ENCODE measurements at places on chromosomes 6 and 20.

GRCh38 chr20:6622041-6622440 lies 145.4 kb upstream of the BMP2 start:
- no peak for DNase-seq

DNA sequence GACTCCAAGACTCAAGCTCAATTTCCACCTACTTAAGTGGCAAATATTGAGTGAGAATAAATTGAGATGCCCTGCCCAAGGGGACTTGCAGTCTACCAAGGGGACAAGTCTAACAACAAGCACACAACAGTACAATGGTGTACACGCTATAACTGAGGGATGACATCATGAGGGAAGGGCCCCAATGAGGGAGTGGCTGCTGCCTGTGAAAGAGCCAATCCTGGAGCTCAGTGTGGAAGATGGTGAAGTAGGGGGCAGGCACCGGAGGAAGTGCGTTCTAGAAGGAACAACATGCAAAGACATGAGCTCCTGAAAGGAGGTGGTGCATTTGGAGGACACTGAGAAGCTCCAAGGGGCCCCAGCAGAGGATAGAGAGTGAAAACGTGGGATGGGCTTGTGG lies 46.9 kb upstream of the ARMH2 start:
- no peak for DNase-seq

DNA sequence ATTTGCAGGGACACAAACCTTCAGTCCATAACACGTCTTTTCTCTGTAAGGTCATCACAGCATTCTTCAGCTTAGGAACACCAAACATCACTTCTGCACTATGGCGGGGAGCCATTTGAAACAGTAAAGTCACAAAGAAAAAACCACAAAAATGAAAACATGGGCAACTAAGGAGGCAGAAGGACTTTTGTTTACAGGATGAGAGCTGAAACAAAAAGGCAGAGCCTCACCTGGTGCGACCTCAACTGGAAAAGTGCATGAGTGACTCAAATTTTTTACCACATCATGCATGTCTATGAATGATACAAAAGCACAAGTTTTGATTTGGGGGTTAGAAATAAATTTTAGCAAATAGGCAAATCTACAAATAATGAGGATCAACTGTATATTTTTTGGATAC lies 68.2 kb upstream of the TNFAIP3 start:
- DNase-seq = no peak

GRCh38 chr6:41675176-41675775 lies 37.0 kb downstream of the MDFI start:
- no peak for DNase-seq

DNA sequence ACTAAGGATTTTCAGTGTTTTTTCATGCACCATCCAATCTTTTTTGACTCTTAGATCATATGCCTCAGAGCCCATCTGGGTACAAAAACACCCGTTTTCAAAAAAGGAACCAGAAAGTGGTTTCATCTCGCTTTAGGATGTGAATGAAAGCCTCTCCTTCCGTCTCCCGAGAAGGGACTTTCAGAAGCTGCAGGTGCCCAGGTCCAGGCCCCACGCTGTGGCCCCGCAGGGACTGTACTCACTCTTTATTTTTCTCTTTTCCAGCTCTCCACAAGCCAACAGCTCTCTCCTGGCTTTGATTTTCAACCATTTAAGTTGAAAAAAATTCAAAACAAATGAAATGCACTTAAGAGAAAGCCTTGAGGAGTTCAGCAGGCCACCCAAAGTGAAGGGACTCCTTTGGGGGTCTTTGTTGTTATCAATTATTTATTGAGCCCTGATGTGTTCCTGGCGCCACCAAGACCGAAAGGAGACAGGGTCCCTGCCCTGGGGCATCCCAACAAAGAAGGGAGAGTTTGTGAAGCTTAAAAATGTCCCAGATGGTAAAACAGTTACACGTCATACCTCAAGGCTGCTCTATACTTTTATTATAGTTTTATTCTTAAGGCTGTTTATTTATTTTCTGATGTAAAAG lies 467.3 kb downstream of the PREX1 start:
- DNase-seq = no peak

DNA sequence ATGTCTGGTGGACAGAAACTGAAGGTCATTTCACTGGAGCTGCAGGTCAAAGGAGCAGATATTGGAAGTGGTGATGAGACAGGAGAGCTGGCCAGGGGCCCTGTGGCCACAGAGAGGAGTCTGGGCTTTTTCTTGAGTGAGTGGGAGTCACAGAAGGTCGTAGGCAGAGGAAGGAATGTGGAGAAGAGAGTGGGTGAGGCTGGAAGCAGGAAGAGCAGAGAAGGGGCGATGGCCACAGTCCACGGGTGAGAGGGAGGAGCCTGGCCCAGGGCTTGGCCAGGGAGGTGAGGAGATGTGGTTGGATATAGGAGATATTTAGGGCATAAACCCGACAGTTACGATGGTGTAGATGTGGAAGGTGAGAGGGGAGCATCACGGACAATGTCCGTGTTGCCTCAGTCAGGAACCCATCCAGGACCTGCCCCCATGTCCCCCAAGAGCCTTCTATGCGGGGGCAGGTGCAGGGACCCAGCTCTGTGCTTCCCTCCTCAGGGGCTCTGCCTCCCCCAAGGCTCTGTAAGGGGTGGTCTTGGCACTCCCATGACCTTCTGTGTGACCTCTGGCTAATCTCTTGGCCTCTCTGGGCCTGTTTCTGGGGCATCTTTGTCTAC lies 150.5 kb upstream of the PTPN1 start:
- DNase-seq = no peak

GRCh38 chr6:13188306-13188705 lies 140.0 kb downstream of the TBC1D7 start:
- DNase-seq = no peak

DNA sequence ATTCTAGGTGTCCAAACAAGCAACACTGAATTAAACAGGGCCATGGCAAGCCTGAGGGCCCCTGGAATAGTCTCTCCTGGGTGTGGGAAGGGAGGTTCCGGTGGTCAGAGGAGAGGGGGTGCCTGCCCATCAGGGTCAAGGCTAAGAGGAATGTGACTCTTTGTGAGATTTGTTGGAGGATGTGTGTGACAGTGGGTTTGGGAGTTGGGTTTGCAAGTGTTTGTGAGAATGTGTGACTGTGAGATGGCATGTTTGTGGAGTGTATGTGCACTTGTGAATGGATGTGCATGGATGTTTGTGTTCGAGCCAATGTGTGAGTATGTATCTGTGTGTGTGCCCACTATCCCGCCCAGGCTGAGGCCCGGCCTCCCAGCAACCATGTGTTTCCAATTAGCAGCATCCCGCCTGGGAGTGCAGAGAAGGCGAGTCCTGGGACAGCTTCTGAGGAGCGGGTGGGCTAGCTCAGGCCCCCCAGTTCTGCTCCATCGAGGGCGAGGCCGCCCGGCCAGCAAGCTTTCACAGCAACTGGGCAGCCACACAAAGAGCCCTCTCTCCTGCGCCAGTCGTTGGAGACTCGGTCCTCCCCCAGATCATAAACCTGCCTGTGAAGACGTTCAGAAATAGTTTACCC lies 12.6 kb downstream of the FOXC1 start:
- no peak for DNase-seq

DNA sequence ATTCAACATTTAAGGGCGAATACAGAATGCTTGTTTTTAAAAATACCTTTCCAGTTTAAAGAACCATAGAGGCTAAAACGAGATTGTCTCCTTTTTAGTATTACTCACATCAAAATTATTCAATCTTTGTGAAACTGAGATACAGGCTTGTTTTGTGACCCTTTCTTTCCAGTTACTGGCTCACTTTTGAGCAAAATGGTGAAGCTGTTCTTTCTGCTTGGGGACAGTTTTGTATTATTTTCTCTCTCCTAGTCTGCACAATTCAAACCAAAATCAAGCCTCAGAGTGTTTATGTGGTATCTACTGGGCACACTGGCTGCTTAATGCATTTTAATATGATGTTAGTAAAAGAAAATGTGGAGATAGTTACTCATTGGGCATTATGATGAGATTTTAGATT lies 36.5 kb downstream of the HIVEP1 start:
- DNase-seq = no peak

DNA sequence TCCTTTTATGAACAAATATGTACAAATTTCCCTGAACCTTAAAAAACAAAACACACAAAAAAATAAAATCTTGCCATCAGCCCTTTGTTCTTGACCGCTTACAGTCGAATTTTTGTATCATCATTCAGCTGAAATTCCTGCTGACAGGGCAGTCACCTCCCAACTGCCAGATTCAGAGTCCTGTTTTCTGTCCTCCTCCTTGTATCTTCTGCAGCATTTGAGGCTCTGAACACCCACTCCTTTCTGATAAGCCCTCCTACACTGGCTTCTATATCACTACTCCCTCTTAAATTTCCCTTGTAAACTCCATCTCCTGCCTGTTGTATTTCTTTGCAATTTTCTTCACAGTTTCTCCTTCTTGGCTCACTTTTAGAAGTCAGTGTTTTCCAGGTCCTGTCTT lies 77.8 kb upstream of the CCN6 start:
- DNase-seq = no peak

- DNase-seq = no peak
These were observed at the start of gene RIPPLY2 for GRCh38 chr6:83853178-83854000. Gene RIPPLY2 (plus strand): TSS chr6:83853360. CDS start chr6:83853417, 57 bp downstream.

GRCh38 chr20:8330319-8330784 lies 198.3 kb downstream of the PLCB1 start:
- DNase-seq = no peak

GRCh38 chr6:28142446-28142845 lies 763 bp downstream of the ZKSCAN8 start:
- DNase-seq = no peak

DNA sequence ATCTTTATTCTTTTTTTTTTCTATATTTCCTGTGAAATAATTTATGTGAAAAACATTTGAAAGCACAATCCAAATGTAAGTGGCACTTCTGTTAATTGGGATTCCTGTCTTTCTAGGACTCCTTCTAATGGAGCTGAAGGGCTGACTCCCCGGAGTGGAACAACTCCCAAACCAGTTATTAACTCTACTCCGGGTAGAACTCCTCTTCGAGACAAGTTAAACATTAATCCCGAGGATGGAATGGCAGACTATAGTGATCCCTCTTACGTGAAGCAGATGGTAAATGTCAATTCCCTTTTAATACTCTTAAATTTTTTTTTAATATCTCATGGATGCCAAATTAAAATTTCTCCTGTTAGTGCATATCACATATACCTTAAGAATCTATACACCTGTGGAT lies 35.0 kb downstream of the CDC5L start:
- no peak for DNase-seq

DNA sequence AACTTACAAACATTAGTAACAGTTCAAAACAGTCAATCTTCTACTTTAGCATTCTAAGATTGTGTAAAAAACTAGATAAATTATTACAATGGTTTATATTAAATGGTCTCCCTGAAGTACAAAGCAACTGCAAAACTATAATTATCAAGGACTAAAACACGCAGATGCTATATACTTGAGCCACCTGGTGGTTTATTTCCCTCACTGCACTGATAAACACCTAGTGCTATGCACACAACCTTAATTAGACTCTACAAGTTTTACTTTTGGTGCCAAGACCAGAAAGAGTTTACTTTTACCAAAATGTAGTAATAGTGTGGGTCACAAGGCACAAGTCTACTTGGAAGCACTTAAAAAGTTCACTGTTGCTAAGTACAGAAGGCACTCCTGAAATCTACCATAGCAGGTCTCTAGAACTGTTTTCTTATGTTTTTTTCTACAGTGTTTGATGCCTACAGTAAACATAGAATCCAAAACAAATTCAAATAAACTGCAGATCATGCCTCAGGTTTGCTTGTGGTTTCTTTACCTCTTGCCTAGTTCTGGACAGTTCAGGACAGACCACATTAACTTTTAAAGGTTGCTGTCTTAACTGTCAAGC lies 49.2 kb downstream of the GMDS start:
- DNase-seq = no peak

DNA sequence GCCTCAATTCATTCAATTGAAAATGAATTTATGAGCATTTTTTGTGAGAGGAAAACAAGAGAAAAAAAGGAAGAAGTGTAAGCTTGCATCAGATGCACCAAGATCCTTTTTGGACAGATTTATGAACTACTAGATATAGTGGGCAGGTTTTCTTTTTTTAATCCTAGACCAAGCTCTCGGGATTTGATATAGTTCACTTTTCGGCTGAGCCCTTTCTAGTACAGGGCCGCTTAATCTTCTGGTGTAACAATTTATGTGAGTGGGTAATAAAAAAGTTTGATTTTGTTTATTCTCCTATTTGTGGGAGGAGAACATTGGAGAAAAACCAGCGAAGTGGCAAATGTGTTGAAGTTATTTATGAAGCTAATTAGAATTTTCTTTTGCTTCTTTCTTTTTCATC lies 538.0 kb downstream of the UTRN start:
- DNase-seq = no peak

GRCh38 chr6:67394254-67394653 lies 1240.8 kb upstream of the ADGRB3 start:
- no peak for DNase-seq

- no peak for DNase-seq
These were observed at the start of gene FAM162B for GRCh38 chr6:116764961-116765841. Gene FAM162B (minus strand): TSS chr6:116765719. CDS start chr6:116765576, 143 bp downstream.

- no peak for DNase-seq
These were observed 344.7 kb downstream of the CDH26 start for GRCh38 chr20:60302875-60303274.

- DNase-seq = no peak
These were observed 27.2 kb upstream of the TULP4 start for GRCh38 chr6:158284876-158285655.
